Camera-type eye (tissue), 1 donor: ENCODE measurements at places on chromosomes 2 and 18. TPM values are rescaled to one million over a fixed set of nuclear protein-coding genes. Genes with fewer than 3 reads are reported as not detected.

The CCDC102B gene
- 61.4 TPM for total RNA-seq

The BMP10 gene
- total RNA-seq: not detected

The IL1A gene
- total RNA-seq: not detected

The TUBA3E gene
- not detected for total RNA-seq

The UGT1A1 gene
- not detected for total RNA-seq

The SYT4 gene
- total RNA-seq: 68.5 TPM

The LIMS2 gene
- 11.2 TPM for total RNA-seq

The RESP18 gene
- not detected for total RNA-seq

The CYB5A gene
- 28.4 TPM for total RNA-seq

The LINC00305 gene
- total RNA-seq: not detected

The ZBTB7C gene
- 15.1 TPM for total RNA-seq

The AGBL5 gene
- total RNA-seq: 19.0 TPM
